ENCODE measurements at places on chromosomes 6 and 20.

DNA sequence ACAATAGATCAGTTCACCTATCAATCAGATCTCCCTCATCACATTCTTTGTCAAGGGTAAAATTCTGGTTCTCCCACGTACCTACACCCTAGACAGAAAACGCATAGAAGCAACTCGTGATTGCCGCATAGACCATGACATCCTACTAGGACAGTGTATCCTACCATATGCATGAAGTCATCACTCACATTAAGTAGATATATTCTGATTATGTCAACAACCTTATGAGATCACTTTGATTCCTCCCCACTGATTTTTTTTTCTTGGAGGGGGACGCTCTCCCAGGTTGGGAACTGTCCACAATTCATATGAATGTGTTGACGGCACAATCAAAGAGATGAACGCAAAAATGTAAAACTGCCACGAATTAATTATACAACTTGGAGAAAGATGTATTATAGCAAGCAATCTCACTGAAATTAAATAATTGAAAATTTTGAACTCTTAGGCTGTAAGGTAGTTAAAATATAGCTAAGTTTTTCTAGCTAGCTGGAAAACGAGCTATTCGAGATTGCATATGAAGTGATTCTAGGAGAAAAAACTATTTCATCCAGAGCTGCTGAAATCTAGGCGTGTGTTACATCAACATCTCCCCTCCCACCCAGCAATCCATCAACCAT, 82.5 kb upstream of the CCDC28A start:
- DNase-seq: no peak

GRCh38 chr6:33995309-33996119, 150.4 kb downstream of the GRM4 start:
- DNase-seq: no peak

DNA sequence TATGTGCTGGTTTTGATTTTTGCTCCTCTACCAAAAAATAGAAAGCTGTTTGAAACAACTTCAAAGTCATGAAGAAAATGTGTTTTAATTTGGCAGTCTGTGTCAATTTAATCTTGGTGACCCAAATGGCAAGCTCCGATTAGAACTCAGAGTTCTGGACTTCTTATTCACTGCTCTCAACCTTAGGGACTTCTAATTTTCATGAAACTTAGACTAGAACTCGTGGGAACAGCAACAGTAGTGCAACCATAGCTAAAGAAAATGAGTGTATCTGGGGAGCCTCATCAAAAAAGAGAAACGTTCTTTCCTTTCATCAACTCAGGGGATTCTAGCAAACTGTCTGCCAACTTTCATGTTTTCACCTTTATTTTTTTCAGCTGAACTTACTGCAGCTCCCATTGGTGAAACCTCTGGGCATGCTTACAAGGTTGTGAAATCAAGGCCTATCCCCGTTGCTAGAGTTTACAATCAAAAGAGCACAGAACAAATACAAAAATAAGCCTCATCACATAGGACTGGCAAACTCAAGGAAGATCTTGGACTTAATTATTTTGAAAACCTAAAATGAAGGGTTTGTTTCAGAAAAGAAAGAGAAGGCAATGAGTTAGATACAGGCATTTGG, 114.0 kb upstream of the HSF2 start:
- DNase-seq: no peak

- DNase-seq: no peak
Observed at GRCh38 chr20:62938105-62938888, at the start of gene GID8. GID8 (plus strand) TSS chr20:62938147; CDS start chr20:62941503, 3,356 bp downstream.

GRCh38 chr6:83741089-83741488, 32.2 kb upstream of the SNAP91 start:
- DNase-seq: no peak

GRCh38 chr20:46145713-46146112, 27.6 kb downstream of the CD40 start:
- no peak for DNase-seq

DNA sequence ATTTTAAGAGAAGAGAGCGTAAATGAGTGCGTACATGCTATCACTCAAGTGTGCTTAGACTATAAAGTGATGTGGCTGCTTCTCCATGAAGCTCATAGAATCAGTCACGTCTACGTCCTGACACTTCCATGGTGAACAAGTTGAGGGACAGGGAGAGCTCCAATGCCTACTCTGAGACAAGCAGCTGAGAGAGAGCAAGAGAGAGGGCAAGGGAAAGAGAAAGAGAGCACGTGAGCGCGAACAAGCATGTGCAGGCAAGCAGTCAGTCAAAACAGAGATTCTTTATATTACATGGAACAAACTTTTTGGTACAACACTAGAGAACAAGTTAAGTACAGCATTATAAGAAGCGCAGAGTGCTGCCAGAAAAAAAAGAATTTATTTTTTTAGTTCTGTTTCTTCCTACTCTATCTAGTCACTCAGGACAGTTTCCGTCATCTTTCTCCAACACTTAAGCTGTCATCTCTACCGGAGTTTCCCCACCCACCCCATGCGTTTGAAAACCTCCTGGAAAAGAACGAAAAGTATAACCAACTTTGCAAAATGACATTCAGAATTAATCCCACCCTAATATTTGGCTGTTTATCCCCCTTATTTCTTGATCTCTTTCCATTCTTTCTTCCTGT, 61.8 kb downstream of the EPB41L2 start:
- DNase-seq: no peak

- no peak for DNase-seq
Observed at GRCh38 chr6:137808191-137808590, 58.9 kb upstream of the TNFAIP3 start.

GRCh38 chr6:56771189-56771588, 128.5 kb upstream of the DST start:
- DNase-seq: no peak

GRCh38 chr6:45678285-45678607, 300.5 kb upstream of the SUPT3H start:
- DNase-seq: no peak

GRCh38 chr6:103812970-103813369, 1046.7 kb downstream of the HACE1 start:
- DNase-seq: no peak

- DNase-seq: no peak
Observed at GRCh38 chr20:16216227-16216913, 356.9 kb downstream of the KIF16B start.

GRCh38 chr6:41426888-41427641, 91.7 kb downstream of the NCR2 start:
- DNase-seq: no peak

GRCh38 chr6:113406048-113406695, 451.0 kb upstream of the MARCKS start:
- no peak for DNase-seq

DNA sequence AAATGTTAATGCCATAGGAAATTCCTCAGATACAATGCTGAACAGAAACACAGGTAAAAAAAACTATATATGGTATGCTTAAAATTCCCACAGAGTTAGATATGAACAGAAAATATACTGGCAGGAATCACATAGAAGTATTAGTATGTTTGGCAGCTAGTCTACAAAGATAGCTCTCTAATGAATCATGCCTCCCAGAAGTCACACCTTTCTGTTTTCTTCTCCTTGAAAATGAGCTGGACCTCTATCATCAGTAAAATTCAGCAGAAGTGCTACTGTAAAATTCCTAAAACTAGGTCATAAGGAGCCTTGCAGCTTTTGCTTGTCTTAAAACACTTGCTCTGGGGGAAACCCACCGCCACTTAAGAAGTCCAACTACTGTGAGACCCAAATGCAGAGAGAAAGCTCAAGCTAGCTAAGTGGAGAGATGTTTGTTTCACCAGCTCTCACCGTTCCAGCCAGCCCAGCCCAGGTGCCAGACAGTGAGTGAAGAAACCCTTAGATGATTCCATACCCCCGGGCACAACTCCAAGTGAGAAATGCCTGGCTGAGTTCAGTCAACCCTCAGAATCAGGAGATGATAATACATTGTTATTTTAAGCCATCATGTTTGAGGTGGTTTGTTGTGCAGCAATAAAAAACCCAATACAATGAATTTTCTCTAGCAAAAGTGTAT, 43.0 kb downstream of the TSPYL4 start:
- no peak for DNase-seq

DNA sequence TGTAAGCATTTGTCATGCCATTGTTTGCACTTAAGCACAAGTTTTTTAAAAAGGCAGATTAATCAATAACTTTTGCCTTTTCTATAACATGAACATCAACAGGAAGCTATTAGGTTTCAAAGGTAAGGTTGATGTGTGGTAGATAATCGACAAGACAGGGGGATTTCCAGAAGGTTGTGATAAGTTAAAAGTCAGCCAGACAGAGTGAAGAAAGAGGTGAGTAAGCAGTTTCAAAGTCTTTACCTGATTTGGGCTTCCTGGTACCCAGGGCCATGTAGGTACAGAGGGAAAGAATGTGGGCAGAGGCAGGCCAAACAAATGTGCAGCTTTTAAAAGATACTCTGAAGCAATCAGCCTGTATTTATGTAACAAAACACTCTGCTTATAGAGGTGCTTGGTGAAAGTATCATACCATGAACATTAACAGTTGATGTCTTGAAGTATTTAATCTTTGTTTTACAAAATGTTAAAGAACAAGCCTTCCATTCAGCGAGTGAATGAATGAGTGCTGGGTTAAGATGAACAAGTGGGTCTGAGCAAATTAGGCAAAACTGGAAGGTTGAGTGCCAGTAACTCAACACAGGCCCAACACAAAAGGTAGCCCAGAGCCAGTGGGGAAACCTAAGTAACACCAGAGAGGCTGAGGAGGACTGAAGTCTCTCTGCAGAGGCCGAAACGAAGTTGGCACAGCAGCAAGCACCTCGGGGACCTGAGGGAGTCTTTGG, 60.2 kb downstream of the LRRC1 start:
- DNase-seq: no peak

GRCh38 chr6:34529665-34530327, 26.3 kb downstream of the SPDEF start:
- no peak for DNase-seq

DNA sequence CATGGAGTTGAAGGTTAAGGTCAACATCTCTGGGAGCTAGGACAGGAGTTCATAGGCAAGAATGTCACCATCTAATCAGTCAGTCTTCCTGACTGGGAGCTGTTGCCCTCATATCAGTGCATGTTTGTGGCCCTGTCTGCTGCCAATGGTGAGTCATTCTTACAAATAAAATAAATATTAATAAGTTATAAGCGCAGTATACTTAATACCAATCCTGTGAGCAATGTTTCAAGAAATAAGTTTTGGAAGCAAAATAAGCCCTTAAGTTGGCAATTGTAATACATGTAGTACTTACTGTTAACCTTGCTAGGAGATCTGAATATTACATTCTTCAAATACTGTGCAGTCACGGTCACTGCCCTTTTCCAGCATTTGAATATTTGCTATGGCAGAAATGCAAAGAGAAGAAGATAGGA, 20.2 kb upstream of the MDGA1 start:
- no peak for DNase-seq

DNA sequence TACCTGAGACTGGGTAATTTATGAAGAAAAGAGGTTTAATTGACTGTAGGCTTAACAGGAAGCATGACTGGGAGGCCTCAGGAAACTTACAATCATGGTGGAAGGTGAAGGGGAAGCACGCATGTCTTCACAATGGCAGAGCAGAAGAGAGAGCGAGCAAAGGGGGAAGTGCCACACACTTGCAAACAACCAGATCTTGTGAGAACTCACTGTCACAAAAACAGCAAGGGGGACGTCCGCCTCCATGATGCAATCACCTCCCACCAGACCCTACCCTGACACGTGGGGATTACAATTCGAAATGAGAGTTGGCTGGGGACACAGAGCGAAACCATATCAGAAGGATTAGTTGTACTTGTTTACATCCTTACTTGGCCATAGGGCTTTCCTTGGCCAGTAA, 49.7 kb downstream of the FIG4 start:
- DNase-seq: no peak

GRCh38 chr6:3697609-3698008, 53.9 kb downstream of the PXDC1 start:
- no peak for DNase-seq

DNA sequence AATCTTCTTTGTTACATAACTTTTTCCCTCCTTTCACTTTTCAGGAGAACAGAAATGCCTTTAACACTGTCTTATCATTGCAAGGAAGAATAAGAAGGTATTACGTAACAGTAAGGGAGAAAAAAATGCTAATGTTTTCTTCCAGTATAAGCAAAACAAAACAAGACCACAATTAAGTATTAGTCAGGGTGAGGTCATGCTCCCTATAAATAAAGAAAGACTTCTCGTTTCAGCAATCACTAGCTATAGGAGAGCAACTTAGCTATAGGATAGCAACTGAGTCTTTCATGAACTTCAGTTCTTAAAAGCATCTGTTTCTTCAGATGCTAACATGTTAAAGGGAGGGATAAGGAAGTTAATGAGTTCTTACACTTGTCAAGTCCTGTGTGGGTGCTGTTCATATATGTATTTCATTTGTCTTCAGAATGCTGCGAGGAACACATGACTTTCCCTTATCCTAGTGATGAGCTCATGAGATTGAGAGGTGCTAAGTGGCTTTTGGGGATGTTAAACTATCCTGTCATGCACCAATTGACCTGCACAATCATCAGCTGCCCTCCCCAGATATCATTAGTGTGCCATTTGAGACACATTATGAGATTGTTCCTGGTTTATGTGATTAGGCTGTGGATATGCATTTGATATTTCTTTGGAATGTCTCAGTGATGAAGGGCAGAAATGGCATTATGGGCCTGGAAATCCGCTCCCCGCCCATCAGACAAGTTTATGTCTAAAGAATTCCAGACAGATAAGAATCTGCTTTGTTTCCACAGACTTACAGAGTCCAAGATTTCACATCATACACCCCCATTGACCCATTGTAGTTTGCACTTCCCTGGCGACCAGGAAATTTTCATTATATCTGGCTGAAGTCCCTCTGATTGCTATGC, 37.5 kb downstream of the LAMA4 start:
- DNase-seq: no peak

DNA sequence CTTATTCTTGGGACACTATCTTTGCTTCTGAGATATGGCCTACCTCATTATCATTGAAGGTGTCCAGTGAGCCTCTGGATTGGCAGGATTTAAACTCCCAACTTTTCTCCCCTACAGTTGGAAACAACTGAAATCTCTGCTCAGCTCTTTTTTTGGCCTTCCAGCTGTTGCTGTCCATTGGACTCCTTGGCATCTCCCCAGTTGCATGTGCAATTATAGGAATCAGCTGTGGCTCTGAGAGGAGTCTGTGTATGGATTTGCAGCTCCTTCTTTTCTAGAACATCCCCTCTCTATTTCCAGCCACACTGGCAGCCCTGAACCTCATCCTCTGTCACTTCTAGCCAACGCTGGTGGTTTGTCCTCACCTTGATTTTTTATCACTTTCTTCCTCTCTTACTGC, 21.2 kb downstream of the RAB22A start:
- no peak for DNase-seq

DNA sequence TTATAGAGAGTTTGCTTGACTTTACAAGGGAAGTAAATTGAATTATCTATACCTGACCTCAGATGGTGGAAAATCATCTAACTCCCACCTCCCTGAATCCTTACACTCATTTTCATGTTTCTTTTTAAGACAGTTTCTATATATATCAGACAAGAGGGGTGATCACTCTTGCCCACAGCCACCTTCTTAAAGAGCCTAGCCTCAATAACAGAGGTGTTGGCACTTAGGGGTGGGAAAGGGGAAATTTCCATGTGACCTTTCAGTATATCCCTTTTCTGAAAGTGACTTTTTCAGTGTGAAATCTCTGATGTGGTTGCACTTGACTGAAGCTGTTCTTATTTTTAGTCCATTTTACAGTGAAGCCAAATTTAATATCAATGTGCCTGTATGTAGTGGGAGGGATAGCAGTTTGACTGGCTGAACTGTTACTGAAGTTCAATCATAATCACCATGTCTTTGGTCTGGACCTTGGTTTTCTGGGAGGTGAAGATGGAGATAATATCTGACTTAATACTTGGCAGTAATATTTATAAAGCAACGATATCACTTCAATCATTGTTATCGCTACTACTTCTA, 141.3 kb downstream of the MAP3K7 start:
- no peak for DNase-seq

- DNase-seq: no peak
Observed at GRCh38 chr6:155795173-155795796, 339.6 kb upstream of the NOX3 start.
